ENCODE measurements at places on chromosomes 7 and 10.
A peak's percentile ranks its signal among the peaks of the same experiment; 100 is the strongest.

DNA sequence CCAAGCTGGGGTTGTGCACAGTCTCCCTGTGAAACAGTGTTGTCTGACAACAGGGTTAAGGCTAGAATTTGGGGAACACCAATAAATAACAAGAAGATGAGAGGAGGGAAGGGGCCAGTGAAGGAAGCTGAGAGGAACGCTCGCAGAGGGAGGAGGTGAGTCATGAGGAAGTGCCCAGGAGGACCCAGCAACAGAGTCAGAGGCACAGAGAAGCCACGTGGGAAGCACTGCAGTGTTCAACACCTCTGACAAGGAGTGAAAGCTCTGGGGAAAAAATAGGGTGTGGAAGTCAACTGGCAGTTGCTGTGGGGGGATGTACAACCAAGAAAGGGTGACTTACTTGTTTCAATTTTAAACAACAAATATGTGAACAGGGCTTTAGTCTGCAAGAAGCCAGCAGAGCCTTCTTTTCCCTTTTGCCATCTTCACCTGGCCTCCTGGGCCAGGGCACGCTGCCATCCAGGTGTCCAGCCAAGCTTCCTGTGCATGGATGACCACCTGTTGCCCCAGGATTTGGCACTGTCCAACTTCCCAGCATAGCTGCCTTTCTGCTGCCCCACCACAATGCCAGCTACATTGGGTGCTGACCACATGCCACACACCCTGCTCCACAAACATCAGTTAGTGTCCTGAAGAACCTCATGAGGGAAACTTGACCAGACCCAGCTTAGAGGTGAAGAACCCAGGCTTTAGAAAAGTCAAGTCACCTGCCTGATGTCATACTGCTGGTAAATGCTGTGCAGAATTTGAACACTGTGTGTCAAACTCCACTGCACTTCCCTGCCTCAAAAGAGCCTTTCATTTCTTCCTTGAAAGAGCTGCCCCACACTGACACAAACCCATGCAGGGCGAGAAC is 69.6 kb downstream of the ATXN7L1 start:
- peak; percentile 82 for DNase-seq

DNA sequence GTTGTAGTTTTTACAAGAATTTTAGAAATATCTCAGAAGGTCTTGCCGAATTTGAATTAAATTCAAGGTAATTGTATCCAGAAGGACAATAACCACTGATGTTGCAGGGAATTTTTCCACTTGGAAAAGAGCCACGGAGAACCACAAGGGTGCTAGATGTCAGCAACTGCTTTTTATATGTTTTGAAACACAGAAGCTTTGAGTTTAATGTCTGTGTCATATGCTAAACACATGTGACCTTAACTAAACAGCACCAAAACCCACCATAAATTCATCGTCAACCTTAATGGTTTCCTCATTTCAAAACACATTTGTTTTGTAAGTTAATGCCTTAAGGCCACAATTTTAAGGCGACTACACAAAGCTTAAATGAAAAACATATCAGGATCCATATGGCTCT is 106.9 kb downstream of the COL28A1 start:
- peak; percentile 93 for DNase-seq

DNA sequence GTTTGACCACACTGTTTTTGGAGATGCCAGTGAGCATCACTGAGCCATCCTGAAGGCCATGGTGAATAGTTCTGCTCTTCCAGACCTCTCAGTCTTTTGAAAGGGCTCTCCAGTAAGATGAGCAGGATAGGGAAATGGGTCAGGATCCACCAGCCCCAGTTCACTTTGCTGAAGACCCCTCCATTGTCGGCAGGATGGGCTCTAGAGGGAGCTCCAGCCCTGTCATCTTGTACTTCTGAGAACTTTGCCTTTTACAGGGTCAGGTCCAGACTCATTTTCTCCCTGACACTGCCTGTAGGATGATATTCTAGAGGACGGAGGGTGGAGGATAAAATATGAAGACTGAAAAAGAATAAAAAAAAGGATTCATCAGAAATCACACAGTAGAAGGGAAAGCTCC is 13.1 kb downstream of the LHFPL3 start:
- no peak for DNase-seq

- no peak for DNase-seq
Observed at GRCh38 chr10:88508796-88509195, 74.3 kb downstream of the RNLS start.

DNA sequence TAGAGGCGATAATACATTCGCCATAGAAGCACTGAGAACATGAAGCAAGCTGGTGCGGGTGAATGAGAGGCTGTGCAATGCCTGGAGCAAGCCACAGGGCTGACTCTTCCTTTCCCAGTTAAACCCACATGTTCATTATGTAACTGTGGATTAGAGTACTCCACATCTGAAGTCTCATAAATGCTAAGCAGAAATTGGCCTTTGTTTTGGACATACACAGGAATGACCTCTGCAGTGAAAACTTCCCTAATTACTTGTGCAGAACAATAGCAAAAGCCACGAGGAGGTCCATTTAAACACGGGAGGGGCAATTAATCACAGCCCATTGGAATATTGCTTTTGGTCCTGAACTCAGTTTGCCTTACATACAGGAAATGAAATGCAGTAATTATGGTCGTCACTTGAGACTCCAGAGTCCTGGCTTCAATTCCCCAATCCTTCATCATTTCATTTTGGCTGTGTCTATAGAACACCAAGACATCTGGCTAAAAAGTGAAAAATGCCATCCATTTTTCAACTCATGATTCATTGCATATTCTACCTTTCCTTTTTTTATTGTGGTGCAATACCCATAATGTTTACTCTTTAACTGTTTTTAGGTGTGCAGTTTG is 78.7 kb upstream of the CXCL12 start:
- DNase-seq: peak; percentile 23

DNA sequence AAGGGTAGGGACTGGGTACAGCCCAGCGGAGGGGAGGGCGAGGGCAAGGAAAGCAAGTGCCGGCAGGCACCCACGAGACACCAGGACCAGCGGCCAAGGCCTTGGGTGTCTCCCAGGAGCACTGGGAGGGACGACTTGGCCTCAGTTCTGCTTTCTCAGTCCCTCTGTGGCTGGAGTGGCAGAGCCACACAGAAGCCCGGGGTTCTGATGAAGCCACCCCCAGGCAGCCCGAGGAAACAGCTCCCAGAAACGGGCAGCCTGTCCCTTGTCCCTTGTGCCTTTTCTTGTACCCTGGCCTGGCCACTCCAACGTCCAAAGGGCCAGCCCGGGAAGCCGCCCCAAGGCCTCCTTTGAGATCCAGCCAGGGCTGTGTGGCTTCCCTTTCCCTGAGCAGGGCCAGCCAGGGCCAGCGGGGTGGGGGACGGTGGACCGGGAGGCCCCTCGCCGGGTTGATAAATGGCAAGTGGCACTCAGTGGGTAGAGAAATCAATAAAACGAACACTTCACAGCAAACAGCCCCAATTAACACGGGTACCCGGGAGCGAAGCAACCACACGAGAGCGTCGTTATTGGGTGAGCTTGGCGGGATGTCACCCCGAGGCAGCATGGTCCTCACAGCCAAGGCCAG is 69.8 kb upstream of the GNA12 start:
- no peak for DNase-seq

- DNase-seq: peak; percentile 50
Observed at GRCh38 chr7:134946260-134946659, 40.0 kb upstream of the AGBL3 start.

GRCh38 chr7:101586906-101587677 is 42.0 kb downstream of the MYL10 start:
- DNase-seq: no peak

- DNase-seq: peak; percentile 45
Observed at GRCh38 chr10:68139448-68140272, 30.4 kb downstream of the MYPN start.

GRCh38 chr10:4196771-4197390 is 411.9 kb upstream of the KLF6 start:
- DNase-seq: no peak

DNA sequence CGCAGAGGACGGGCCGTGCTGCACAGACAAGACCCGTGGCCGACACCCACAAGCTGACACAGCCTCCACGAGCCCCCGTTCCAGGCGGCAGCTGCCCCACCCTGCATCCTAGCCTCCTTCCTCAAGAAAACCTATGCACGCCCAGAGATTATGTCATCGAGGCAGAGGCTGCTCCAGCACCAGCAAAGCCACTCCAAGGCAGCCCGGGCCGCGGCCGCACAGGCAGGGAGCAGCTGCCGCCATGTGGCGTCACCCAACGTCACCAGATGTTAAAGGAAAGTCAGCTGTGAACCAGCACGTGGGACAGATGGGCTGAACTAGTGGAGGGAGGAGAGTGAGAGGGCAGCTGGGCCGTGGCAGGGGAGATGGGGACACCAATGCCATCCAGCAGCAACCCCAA is 59.8 kb downstream of the STK32C start:
- DNase-seq: peak; percentile 26

GRCh38 chr10:10727812-10728211 is 289.9 kb upstream of the CELF2 start:
- no peak for DNase-seq

GRCh38 chr7:135862586-135863340 is 114.2 kb upstream of the FAM180A start:
- no peak for DNase-seq

GRCh38 chr7:88399036-88399435 is 92.3 kb upstream of the STEAP4 start:
- no peak for DNase-seq

GRCh38 chr7:72504061-72504706 is 92.0 kb upstream of the CALN1 start:
- no peak for DNase-seq
